ENCODE measurements at places on chromosomes 3 and 15.

DNA sequence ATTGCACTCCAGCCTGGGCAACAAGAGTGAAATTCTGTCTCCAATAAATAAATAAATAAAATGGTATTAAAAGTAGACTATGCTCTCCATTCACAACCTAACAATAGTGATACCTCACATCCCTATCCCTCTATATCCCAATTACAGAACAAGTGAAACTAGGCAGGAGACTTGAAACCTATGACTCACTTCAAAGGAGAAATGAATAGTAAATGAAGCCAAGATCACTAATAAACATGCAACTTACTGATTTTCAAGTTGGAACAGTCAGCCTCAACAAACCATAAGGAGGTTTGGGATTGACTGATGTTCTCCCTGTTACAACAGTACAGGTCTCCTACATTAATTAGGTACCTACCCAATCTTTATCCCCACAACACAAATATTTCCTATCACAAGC lies 103.4 kb downstream of the GSK3B start:
- DNase-seq = no peak

GRCh38 chr15:81056304-81056703 lies 55.6 kb downstream of the TLNRD1 start:
- peak; percentile 63 for DNase-seq

DNA sequence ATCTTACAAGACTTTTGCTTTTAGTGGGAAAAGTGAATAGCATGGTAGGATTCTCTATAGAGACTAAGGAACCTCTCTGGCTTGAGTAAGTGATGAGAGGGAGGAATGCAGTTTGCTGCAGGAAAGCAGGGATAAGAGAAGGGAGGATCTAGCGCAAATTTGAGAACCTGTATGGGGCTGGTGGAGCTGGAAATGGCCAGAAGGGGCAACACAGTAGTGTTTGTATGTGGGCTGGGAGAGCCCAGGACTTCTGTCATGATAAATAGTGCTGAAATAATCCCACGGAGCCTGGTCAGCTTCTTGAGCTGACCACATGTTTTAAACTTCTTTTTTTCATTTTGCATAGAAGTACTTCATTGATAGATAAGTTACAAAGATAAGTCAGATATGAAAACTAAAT lies 11.2 kb upstream of the SHC4 start:
- peak; percentile 45 for DNase-seq

DNA sequence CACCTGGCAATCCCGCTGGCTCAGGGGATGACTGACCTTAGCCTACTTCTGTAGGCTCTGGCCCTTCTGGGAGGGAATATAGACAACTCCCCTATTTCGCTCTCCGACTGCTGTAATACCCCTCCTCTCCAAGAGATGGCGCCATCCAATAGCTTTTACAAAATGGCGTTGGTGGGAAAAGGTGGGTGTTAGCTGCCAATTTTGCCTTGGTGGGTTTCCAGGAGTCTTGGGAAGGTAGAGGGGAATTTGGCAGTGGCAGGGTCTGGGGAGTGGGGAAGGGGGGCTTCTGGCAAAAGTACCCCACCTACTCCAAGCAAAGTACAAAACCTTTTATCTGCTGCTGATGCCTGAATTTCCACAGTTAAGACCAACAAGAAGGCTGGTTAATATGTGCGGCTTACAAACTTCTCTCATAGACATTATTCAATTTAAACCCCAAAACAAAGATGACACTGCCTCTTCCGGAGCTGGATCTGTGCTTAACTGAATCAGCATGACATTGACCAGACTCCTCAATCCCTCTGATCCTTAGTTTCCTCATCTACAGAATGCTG lies 62.1 kb downstream of the RASGRF1 start:
- DNase-seq = peak; percentile 67

GRCh38 chr3:186849374-186849975 lies 7.0 kb downstream of the ADIPOQ start:
- DNase-seq = peak; percentile 67

DNA sequence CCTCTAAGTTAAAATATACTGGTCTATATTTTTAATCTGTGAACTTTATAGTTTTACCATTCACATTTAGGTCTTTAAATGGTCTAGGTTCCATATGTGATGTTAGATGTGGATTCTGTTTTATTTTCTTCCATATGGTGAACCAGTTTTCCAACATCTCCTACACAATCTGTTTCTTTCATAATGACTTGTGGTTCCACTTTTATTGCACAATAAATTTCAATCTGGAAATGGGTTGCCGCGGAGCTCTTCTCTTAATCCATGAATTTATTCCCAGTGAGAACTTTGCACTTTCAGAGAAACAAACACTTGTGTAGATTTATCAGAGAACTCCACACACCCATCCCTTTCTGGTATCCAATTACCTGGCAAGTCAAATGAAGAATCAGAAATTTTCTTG lies 20.9 kb upstream of the SPPL2A start:
- DNase-seq = no peak

GRCh38 chr3:40120806-40121205 lies 188.7 kb upstream of the EIF1B start:
- DNase-seq = no peak

- DNase-seq = no peak
These were observed 580.4 kb downstream of the VGLL3 start for GRCh38 chr3:86410587-86410986.

DNA sequence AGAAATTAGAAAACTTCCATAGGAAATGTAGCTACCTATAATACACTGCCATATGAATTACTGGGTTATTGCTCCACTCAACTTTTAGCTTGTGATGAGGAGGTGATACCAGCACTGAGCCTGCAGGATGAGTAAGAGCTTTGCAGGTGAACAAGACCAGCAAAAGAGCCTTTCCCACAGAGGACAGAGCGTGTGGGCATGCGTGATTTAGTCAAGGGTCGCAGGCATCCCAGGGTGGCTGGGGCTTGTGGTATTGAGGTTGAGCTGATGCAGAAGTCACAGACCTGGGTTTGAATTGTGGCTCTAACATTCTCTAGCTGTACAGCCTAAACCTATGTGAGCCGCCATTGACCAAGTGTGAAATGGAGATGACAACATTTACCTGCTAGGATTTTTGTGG lies 5.6 kb downstream of the NRROS start:
- DNase-seq = no peak

DNA sequence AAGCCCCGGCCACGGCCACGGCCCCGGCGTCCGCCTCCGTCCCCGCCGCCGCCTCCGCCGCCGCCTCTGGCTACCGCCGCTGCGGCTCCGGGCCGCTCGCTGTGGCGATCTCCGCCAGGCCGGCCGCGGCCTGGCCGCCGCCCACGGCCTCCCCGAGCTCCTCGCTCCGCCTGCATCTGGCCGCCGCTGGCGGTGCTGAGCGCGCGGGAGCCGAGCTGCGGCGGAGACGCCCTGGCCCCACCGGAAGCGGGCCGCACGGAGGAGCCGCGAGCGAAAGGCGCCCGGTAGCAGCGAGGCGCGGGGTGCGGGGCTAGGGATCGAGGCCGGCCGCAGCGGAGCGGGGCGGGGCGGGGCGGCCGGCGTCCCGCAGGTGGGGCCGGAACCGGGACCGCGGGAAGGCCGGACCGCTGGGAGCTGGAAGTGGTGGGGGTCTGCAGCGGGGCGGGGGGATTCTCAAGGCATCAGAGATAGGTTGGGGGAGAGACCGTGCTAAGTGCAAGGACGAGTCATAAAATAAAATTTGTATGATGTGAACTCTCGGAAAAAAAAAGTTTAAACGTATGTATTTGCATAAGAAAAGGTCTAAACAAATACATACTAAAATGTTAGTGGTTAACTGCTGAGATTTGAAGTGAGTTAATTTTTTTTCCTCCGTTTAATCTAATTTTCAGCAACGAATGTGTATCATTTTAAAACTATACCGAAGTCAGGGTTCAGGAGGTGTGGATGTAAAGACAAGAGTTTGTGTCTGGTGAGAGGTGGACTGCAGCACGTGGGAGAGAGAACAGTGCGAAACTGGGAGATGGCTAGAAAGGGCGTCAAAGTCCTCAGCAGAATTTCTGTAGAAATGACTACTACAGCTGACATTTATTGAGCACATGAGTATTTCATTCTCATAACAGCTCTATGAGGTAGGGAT lies at the start of gene AVEN:
Gene AVEN, minus strand, starts transcription at position 334 of the 919 bp plus-strand sequence. Its CDS starts 158 bp downstream, at position 176.
- peak; percentile 71 for DNase-seq

GRCh38 chr15:63405683-63406390 lies 24.2 kb upstream of the CA12 start:
- DNase-seq = peak; percentile 45

- DNase-seq = peak; percentile 63
These were observed 66.7 kb downstream of the LARS2 start for GRCh38 chr3:45455040-45455439.

DNA sequence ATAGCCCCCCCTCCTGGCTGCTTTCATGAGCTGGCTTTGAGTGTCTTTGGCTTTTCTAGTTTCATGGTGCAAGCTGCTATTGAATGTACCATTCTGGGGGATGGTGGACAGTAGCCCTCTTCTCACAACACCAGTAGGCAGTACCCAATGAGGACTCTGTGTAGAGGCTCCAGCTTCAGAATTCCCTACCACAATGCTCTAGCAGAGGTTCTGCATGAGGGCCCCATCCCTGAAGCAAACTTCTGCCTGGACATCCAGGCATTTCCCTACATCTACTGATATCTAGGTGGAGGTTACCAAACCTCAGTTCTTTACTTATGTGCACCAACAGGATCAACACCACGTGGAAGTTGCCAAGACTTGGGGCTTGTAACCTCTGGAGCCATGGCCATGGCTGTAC lies 1742.9 kb downstream of the SI start:
- DNase-seq = no peak

GRCh38 chr3:129829640-129830039 lies 63.9 kb downstream of the TMCC1 start:
- DNase-seq = peak; percentile 82
